ENCODE measurements at places on chromosomes 7 and 10.

GRCh38 chr10:85651497-85651882 lies 715.1 kb downstream of the GRID1 start:
- DNase-seq = no peak

DNA sequence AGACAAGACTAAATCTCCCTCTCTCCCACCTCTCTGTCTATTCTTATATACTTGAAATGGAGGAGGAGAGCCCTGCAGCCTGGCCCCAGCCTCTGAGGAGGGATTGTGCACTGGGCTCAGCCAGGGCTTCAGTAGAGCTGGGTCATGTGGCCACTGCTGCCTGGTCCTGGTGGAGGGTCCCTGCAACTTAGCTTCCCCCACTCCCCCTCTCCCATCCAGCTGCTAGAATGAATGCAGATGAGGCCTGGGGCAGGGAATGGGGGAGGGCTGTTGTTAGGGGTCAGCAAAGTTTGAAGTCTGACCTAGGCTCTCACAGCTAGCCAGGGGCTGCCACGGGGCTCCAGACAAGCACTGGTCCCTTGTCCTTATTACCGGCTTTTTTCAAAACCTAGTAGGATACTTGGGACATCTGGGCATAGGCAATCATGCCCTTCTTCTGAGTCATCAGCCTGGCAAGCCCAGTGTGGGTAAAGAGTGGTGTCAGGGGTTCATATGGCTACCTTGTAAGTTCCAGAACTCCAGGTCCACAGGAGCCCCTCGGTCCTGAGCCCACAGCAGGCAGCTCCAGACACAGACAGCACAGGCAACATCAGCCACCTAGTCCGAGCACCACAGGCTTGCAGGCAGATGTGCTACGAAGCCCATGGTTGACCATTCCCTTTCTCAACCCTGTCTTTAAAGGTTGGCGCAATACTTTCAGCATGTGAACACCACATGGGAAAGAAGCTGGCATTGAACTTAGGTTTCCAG lies 12.8 kb upstream of the CXCL12 start:
- no peak for DNase-seq

DNA sequence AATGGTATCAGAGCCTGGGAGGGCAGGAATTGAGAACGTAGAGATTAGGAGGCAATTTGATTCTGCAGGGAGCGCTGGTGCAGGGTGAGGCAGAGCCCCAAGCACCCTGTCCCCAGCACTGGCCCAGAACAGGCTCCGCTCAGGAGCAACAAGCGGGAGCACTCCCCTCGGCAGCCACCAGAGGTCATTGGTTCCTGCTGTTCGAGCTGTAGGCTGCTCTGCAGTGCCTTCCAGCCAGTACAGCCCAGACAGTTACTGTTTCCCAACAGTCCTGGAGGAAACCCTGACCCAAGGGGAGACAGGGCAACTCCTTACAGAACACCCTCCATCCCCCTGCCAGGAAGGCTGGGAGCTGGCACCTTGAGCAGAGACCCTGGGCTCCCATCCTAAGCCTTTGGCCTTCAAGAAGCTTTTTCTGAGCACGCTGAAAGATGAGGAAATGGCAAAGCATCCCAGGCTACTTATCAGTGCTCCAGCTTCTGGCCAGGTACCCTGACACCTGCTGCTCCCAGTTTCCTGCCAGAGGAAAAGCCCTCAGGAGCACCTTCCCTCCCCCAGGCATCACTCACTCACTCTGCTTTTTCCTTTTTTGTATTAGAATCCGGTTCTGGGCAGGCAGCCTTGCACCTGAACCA lies 71.2 kb upstream of the EFCAB10 start:
- DNase-seq = peak; percentile 72

GRCh38 chr10:106310596-106310995 lies 853.9 kb downstream of the SORCS1 start:
- no peak for DNase-seq

DNA sequence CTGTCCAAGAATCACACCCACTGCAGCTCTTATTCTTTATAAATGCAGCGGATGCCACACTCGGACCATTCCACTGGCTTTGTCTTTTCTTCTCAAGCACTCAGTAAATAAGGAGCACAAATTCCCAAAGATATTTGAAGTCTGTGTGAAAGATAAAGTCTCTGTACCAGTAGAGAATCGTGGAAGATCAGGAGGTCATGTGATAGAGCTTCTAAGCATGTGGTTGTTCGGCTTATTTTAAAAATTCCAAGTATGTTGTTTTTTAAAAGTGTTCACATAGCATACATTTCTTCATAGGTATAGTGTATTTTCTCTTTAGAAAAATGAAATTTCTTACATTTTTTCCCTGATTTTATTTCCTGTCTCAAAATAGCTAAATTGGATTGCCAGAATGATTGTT lies 75.8 kb downstream of the NOC3L start:
- DNase-seq = peak; percentile 73
